GM20000 (cell line): ENCODE measurements at places on chromosomes 4 and X.

DNA sequence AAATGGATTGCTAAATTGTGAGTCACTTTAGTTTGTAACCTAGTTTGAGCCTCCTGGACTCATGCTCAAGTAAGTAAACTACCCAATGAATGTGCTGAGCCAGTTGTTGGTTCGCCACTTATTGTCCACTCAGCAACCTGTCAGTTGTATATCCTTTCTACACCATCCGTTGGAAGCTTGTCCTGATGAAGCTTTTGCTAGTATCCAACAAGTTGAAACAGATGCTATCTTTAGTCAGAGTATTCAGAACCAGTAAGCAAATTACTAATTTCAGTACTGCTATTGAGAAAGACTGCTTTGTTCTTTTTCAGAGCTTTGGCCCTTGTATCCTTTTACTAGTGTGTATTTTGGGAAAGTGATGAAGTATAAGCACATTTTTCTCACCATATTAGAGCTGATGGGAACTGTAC is 4.3 kb upstream of the NAA15 start:
- no peak for DNase-seq

DNA sequence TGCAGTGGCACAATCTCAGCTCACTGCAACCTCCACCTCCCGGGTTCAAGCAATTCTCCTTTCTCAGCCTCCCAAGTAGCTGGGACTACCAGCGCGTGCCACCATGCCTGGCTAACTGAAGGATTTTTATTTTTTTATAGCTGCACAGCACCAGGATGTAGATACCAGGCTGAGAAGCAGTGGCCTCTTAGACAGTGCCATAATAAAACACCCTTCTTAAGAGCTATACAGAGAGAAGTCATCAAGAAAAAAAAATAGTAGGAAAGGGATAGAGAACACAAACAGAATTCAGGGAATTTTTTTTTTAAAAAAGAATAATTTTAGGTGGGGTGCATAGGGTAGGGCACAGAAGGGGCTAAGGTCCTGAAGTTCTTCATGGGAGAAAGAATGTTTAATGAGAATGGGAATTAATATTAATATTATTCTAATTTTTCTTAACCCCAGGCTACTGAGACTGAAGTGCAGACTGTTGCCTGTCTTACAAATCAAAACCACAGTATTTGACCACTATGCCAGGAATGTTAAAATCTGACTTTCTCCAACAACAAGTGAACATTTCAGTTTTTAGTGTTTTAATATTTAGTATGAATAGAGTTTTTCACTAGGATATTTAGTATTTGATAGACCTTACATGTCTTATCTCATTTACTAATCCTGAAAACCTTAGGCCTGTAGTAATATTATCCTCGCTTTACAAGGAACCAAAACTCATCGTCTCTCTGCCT is 146.7 kb downstream of the KCNIP4 start:
- DNase-seq: no peak

GRCh38 chr4:80097400-80098177 is 24.6 kb upstream of the ANTXR2 start:
- no peak for DNase-seq

DNA sequence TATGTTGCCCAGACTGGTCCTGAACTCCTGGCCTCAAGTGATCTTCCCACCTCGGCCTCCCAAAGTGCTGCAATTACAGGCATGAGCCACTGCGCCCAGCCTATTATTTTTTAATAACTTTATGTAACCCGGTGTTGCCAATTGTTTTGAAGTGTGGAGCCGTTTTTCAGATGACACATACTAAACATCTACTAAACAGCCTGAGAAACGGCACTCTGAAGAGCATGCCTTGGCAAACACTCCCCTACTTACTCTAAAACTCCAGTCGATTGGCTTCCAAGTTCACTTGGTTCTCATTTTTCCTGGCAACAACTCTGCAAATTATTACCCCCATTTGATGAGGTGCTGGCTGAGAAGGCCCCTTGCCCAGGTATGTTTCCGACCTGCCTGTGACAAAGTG is 131.1 kb downstream of the GPR143 start:
- no peak for DNase-seq

DNA sequence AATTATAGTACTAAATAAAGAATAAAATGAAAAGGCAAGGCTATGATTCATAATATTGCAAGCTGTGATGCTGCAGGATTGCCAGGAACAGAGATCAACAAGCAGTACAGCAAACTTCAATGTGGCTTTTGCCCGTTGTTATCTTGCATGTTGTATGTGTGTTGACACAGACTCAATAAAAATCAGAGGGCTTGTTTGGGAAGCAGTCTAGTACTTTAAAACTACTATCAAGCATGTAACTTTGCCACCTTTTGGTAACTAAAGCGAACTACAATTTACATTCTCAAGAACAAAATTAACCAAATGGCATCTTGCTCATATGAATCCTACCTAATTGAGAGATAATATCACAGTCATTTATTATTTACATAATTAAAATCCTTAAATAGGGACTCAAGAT is 79.8 kb upstream of the GPM6A start:
- DNase-seq: peak; percentile 3

DNA sequence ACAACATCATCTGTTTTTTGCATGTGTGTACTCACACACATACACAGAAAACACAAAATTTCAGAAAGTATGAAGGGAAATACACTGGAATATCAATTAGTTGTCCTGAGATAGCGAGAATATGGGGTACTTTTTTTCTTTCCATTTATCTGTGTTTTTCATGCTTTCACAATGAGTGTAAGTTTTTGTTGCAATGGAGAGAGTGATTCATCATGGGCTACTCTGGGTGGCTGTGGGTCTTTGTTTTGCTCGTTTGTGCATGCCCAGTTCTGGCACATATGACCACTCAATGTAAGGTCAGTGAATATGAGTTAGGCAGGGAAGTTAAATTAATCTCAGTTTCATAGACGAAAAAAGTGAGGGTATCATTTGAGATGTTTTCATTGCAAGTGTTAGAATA is 26.9 kb downstream of the XK start:
- DNase-seq: no peak

DNA sequence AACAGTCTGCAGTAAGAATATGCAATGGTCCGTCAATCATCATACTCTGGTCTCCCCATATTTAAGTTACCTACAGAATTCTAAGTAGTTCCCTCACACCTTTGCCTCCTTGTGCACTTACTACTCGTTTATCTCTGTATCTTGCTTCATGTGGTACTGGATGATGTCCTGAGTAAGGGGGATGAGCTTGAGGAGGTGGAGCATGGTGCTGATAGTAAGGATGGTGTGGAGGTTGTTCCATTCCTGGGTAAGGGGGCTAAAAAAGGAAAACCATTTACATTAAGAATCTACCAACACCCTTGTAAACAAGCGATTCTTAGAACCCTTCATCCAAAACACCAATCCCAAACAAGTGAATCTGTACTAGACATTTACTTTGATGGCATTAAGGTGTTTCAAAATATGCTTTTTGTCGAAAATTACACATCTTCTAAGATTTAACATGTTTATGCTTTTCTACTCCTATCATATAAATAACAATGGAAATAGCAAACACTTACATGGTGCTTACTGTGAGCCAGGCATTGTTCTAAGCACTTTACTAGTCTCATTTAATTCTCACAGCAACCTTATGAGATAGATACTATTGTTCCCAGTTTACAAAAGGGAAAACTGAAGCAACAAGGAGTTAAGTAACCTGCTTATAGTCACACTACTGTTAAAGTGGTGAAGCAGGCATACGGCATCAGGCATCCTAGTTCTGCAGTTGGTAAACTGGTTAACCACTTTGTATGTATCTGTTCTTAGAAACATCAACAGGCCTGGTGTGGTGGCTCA is 33.5 kb downstream of the YTHDC1 start:
- DNase-seq: no peak

DNA sequence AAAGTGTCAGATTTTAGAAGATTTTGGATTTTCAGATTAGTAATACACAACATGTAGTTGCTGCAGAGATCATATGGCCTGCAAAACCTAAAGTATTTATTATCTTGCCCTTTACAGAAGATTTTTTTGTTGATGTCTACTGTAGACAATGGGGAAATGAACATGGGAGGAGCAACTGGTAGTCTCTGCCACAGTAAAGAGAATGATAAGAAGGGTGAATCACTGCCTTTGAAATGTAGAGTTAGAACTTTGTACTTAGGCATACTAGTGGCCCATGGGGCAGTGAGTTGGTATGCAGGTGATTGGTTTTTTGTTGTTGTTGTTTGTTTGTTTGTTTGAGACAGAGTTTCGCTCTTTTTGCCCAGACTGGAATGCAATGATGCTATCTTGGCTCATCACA is 50.1 kb downstream of the GAB1 start:
- no peak for DNase-seq

DNA sequence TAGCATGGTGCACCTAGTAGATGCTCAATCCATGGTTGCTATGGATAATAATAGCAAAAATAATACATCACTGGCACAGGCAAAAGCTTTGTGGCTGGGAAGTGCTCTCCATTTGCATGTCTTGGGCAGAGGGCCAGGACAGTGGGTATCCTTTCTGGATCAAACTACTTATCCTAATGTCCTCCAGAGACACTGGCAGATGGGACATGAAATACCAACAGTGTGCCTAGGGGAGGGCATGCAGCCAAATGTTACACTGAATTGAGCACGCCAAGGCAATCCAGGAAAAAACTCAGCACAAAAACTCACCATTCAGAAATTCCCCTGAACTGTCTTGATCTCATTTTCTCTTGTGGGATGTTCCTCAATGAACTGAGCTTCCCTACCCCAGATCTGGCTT is 98.6 kb upstream of the SCML1 start:
- DNase-seq: no peak

GRCh38 chr4:2292646-2293108 is 30.8 kb upstream of the MXD4 start:
- DNase-seq: no peak

- DNase-seq: no peak
These were observed 443.2 kb downstream of the INPP4B start for GRCh38 chr4:142402900-142403299.

GRCh38 chr4:7279902-7280301 is 87.6 kb downstream of the SORCS2 start:
- DNase-seq: no peak

GRCh38 chr4:185536411-185536709 is 1.1 kb upstream of the PDLIM3 start:
- no peak for DNase-seq

DNA sequence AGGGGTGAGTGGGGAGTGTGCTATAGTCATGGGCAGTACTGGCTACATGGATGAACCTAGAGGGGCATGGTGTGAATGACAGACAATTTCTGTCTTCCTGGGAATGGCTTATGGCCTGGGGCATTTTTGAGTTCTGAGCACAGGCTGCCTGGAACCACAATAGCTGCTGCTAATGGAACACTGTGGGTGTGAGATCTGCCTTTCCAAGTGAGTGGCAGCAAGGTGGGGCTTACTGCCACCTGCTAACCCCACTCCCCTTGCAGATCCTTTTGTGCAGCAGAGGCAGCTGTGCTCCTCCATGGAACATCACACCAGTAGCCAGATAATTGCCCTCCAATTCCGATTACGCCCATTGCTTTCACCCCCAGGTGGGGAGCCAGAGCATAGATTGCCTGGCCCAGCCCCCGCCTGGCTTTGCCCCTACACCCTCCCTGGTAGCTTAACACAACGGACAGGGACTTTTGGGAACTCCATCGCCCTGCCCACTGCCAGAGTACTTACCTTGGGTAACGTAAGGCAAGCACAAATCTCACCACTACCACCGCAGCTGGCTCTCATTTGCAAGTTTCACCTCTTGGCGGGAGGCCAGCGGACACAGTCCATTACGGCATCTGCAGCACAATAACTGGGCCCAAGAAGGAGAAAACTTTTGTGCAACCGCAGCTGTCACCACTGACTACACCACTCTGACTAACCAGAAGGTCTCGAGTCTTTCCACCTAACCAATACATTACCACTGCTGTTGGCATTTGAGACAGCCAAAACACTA is 421.2 kb upstream of the NWD2 start:
- no peak for DNase-seq

GRCh38 chr4:119647558-119647957 is 19.0 kb upstream of the PDE5A start:
- DNase-seq: no peak

DNA sequence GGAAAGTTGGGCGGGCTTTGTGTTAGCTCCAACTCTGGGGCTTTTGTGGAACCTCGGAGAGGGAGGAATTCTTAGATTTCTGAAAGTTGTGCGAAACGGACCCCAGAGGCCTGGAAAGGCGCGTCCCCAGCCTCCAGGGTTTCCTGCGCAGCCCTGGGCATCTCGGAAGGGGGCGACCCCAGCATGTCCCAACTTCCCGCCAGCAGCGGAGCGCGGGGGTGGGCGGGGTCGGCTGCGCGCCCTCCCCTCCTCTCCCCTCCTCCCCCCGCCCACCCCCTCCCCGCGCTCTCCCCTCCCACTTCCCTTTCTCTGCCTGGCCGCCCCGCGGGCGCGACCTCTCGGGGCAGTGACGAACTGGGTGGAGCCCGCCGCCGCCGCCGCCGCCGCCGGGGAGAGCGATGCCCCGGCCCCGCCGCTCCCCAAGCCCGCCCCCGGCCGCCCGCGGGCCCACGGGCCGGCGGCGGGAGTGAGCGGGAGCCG is 16.8 kb downstream of the PTTG2 start:
- peak; percentile 92 for DNase-seq

- DNase-seq: no peak
These were observed 185.7 kb downstream of the AMELX start for GRCh38 chrX:11478911-11479310.

GRCh38 chrX:16063141-16063540 is 60.2 kb upstream of the GRPR start:
- no peak for DNase-seq

GRCh38 chr4:105208561-105208960 is 61.9 kb downstream of the TET2 start:
- DNase-seq: no peak

- DNase-seq: no peak
These were observed 94.3 kb upstream of the FAM47B start for GRCh38 chrX:34848281-34848680.

DNA sequence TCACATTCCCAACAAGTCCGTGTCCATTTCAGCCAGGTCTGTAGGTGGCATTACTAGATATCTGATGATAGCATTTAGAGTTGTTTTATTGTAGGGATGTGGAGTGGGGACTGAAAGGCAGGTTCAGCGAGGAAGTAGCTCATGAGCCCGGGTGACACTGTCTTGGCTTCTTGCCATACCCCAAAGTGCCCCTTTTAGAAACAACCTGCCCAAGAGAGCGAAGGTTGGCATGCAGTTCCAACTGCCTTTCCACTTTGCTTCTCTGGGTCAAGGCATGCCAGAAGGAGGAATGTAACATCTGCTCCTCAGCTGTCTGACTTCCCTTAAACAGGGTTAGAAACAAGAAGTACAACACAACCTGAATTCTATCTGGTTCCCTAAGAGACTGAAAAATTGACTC is 9.0 kb downstream of the GRIA3 start:
- no peak for DNase-seq

DNA sequence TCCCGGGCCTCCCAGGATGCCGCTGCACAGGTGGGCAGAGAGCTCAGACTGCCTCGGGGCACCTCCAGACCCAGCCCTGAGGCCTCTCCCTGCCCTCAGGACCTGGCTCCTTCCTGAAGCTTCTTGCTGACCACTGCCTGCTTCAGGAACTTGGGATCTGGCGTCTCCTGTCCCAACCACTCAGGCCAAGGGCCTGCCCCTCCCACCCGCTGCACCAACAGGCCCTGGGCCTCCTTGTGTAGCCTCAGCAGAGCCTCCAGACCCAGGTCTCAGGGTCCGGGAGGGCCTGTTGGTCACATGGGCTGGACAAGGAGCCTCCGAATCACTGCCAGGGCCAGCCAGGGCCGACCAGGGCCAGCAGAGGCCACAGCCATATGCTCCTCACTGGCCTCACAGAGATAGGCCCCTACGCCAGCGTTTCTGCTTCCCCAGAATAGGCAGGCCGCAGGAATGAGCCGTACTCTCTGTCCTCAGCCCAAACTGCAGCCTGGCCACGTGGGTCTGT is 2.8 kb downstream of the MXD4 start:
- no peak for DNase-seq
